ENCODE measurements at places on chromosomes 3 and 15.

DNA sequence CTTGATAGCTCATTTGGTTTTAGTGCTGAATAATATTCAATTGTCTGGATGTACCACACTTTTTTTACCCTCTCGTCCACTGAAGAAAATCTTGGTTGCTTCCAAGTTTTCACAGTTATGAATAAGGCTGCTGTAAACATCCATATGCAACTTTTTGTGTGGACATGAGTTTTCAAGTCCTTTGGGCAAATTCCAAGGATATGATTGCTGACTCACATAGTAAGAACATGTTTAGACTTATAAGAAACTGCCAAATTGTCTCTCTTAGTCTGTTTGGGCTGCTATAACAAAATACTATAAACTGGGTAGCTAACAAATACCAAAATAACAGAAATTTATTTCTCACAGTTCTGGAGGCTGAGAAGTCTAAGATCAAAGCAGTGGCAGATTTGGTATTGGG is 59.5 kb upstream of the TNFSF10 start:
- DNase-seq, result no peak

DNA sequence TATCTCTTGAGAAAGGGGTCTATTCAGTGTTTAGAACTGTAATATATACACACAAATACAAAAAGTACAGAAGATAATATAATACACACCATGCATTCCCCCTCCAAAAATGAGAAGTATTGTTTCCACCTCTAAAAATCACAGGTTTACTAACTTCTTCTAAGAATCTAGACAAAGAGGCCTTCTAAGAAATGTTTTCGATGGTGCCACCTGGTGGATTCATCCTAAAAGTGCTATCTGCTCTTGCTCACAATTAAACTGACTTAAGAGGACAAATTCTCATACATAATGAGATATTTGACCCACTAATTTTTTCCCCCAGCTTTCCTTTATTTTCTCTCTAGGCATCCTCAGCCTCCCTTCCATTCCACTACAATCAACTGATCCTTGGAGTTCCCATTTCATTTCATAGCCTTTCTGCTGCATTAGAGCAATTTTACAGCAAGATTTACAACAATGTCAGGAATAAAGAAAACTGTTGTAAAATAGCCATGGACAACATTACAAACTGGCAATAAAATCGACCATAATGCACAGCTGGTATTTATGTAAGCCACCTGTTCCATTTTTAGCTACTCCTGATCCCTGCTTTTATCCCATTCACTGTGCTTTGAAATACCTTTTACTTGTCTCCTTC is 124.6 kb downstream of the ARRDC4 start:
- DNase-seq, result peak; percentile 55

DNA sequence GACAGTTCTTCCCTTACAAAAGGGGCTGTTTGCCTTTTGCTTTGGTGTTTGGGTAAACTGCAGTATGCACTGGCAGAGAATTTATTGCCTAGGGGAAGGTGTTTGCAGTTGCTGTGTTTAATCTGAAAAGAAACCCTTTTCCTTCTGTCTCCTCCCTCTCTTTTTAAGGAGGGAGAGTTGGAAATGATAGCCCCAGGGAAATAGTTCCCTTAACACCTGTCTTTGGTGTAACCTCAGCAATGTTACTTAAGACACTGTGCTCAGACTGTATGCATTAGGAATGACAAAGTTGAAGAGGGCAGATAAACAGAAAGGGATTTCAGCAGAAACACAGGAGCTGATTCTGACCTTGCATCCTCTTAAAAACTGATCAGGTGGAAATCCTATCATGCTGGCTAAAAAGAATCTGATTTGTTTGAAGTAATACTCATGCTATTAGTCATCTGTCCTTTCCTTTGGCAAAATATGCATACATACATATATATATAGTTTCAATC is 125.4 kb downstream of the TP63 start:
- no peak for DNase-seq

GRCh38 chr3:127288921-127289705 is 1.3 kb upstream of the PRR20G start:
- no peak for DNase-seq

- no peak for DNase-seq
These were observed 314.9 kb upstream of the CCDC54 start for GRCh38 chr3:107062310-107062709.

- no peak for DNase-seq
These were observed 271.8 kb downstream of the MECOM start for GRCh38 chr3:169391672-169392071.

- DNase-seq, result no peak
These were observed 555.1 kb upstream of the NAALADL2 start for GRCh38 chr3:174303907-174304560.

GRCh38 chr15:101646672-101647071 is 5.5 kb downstream of the TM2D3 start:
- no peak for DNase-seq

DNA sequence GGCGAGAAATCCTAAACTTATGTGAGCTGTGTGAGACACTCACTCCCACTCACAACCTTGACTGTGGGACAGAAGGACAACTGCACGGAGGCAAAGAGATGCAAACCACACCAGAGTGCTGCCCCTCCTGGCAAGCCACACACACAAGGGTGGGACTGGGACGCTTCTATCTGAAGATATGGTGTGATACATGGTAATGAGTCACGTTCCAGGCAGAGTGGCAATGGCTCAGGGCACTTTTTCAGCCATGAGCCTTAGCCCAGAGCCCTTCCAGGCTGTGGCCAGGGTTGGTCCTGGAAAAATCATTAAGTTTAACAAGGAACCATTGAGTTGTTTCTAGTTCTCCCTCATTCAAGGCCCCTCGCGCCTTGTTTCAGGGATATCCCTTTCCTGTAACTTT is 56.1 kb downstream of the WNT5A start:
- no peak for DNase-seq

GRCh38 chr3:112803467-112803866 is 43.2 kb downstream of the CD200R1L start:
- no peak for DNase-seq

DNA sequence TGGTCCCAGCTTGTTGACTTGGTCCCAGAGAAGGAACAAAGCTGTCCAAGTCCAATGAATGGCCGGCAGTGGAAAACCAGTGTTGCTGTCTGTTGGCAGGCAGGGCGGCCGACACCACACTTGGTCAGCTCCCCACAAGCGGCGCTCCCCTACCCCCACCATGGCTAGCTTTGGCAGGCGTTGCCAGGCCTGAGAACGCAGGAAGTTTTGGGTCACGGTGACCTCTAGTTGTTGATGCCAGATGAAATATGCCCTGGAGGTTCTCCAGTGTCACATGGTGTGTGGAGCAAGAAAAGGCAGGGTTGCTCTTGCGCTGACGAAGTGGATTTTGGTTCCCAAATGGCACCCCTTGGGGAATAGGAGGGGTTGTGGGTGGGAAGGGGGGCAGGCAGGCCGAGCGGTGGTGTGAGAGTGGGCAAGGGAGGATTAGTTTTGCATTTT is 72.7 kb upstream of the TPRG1 start:
- DNase-seq, result no peak

DNA sequence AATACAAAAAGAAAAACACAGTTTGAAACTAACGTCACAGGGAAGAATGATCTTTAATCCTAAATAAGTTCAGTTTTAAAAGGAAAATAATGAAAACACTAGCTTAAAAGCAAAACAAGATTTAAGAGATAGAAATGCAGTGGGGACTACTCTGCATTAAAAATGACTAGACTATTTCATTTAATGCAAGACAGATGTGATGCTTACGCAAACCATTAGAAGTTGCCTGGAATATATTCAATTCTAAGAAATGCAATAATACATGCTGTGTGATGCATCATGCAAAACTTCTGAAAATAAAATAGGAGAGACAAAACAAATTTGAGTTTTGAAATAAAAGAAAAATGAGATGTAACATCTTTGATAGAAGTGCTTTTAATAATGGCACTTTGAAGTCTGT is 97.6 kb upstream of the STRIT1 start:
- DNase-seq, result no peak

GRCh38 chr15:26191193-26191592 is 328.1 kb upstream of the ATP10A start:
- DNase-seq, result no peak

DNA sequence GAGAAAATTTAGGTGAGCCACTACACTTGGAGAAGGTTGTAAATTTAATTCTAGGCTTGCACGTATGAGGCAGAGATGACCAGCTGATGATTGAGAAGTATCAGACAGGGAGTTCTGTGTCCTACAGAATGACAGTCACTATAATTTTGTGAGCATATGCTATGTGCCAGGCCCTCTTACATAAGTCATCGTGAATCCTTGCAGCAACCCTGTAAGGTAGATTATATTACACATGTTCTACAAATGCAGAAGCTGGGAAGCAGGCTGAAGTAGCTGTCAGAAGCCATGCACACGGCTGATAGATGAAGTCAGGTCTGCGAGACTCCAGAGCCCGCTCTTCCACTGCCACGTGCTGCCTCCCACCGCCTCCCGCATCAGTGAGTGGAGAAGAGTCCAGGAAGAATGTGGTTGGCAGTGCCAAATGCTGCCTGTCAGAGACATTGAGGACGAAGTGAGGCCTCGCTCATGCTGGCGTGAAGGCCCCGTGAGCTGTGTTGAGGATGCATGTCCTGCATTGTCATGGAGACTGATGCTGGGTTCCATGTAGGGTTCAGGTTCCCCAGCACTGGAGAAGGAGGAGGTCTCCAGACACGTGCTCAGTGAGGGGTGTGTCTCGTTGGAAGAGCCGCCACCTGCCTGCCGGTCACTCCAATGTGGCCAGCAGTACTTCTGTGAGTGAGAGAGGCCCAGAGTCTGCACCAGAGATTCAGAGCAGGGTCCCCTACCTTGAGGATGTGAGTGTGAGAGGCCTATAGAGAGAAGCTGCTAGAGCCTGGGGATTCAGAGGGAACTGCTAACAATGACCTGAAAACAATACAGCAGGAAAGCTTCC is 123.3 kb upstream of the PLXNA1 start:
- no peak for DNase-seq

DNA sequence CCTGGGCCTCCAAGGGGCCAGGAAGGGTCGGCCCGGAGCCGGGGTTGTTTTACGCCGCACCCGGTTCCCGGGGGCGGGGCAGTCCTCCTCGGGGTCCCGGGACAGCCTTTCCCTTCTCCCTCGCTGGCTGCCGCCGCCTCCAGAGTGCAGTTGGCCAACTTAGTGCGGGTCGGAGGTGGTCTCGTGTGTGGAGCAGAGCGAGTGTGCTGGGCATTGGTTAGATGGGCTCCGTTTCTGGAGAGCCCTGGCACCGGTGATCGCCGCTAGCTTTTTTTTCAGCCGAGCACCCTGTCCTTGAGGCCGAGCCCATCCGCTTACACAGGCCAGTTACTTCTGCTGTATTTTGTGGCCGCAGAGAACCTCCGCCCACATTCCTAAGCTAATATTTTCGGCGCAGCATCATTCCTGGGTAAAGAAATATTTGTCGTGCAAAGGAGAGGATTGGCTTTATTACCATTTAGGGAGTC is 585 bp downstream of the KIF23 start:
- DNase-seq, result no peak

- no peak for DNase-seq
These were observed 1261.7 kb downstream of the ROBO1 start for GRCh38 chr3:78506061-78506460.

DNA sequence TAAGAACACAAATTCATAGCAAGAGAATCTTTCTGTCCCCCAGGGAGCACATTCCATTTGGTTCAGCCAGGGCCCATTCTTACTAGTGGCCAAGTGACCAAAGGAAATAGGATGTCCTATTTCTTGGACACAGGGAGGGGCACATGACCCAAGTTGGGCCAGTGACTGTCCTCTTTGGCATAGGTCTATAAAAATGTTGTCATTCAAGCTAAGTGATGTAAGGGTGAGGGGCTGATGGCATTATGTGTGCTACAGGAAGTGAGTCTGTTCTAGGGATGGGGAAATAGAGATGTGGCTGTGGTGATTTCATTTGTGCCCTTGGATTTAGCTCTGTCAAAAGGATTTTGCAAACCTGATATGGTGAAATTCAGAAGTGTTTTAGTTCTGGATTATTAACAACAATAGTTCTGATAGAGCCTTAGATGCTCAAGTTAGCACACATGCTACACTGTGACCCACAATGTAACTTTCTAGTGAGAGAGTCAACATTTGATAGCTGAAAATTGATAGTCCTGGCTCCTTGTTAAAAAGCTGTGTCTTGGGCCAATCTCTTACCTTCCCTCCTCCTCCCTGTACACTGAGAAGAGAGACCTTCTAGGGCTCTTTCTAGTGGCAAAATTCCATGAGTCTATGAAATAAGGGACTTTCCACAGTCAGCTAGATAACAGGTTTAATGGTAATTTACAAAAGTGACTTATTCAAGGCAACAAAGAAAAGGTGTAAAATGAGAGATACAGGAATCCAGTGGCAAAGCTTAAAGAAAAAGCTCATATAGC is 117.2 kb downstream of the THRB start:
- no peak for DNase-seq

- DNase-seq, result no peak
These were observed 228.8 kb upstream of the BHLHE40 start for GRCh38 chr3:4750306-4750968.

- no peak for DNase-seq
These were observed 24.7 kb upstream of the OR5K4 start for GRCh38 chr3:98328933-98329332.

DNA sequence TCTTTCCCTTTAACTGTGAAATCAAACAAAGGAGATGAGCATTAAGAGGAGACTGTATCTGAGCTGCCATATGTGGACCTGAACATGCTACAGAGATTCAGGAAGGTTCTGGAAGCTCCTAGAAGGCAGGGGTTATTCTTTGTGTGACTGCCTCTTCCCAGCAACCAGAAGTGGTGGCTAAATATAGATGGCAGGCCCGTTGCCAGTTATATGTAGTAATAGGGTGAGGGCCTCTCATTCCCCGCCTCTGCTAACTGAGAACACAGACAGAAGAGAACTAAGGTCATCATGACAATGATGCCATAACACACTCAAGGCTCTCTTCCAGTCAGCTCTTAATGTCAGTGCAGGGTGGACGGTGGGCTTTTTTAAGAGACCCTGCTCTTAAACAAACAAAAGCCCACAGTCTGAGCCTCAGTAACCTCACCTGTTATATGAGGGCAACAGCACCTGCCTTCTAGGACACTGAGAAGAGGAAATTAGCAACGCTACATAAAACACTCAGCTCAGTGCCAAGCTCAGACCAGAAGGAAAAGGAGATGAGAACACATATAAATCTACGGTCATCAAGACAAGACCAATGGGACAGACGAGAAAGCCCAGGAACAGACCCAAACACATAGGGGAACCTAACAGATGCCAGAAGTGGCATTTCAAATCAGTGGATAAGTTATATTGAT is 22.3 kb downstream of the CFAP92 start:
- no peak for DNase-seq

Data from NCI-H1417 treated with DMSO at 0.1 percent for 48 hours (cell line).